Hair follicle dermal papilla cell (primary cell): ENCODE measurements at places on chromosomes 12 and 14. TPM values are rescaled to one million over a fixed set of nuclear protein-coding genes. Genes with fewer than 3 reads are reported as not detected.

HOXC4 gene
- 0.16 and 0.24 TPM in 2 replicates for total RNA-seq

HELB gene
- 4.0 and 5.8 TPM in 2 replicates for total RNA-seq

RAD52 gene
- 10.9 and 13.3 TPM in 2 replicates for total RNA-seq

CIROP gene
- total RNA-seq = 0.12 TPM in 1 of 2 replicates, not detected in the other

KCNC2 gene
- total RNA-seq = not detected in 2 replicates

PSMC1 gene
- total RNA-seq = 83.7 and 120 TPM in 2 replicates

ALDH1L2 gene
- total RNA-seq = 58.7 and 66.9 TPM in 2 replicates

CACNA2D4 gene
- total RNA-seq = 0.36 and 1.3 TPM in 2 replicates

MORN3 gene
- total RNA-seq = 0.97 TPM in 2 replicates

CYP46A1 gene
- total RNA-seq = 0.36 and 2.1 TPM in 2 replicates
